Small intestine (tissue), 16 donors: ENCODE measurements at places on chromosomes 2 and 18. TPM values are rescaled to one million over a fixed set of nuclear protein-coding genes. Genes with fewer than 3 reads are reported as not detected.

The ANKRD29 gene
- polyA plus RNA-seq = 3.0 TPM

The GDF7 gene
- not detected for polyA plus RNA-seq

The NMUR1 gene
- polyA plus RNA-seq = 1.4 TPM

The SERPINB11 gene
- polyA plus RNA-seq = not detected

The SERPINB2 gene
- polyA plus RNA-seq = 0.81 TPM

The STPG4 gene
- polyA plus RNA-seq = 0.12 TPM

The CNDP1 gene
- 11.9 TPM for polyA plus RNA-seq

The LYPD1 gene
- polyA plus RNA-seq = not detected

The ST6GAL2 gene
- 0.03 TPM for polyA plus RNA-seq

The SPP2 gene
- polyA plus RNA-seq = not detected

The NDUFAF7 gene
- polyA plus RNA-seq = 9.0 TPM

The NCK2 gene
- 65.6 TPM for polyA plus RNA-seq

The RAD51AP2 gene
- not detected for polyA plus RNA-seq

The PDK1 gene
- polyA plus RNA-seq = 6.2 TPM
